Activated CD4-positive, alpha-beta T cell treated with anti-CD3 and anti-CD28 coated beads for 36 hours (primary cell): ENCODE measurements at places on chromosomes 13 and 19. TPM values are rescaled to one million over a fixed set of nuclear protein-coding genes. Genes with fewer than 3 reads are reported as not detected.

ZNF320 gene
- 10.8 TPM for total RNA-seq

DENND1C gene
- 56.3 TPM for total RNA-seq

CACNG7 gene
- not detected for total RNA-seq

GFY gene
- not detected for total RNA-seq

CAB39L gene
- total RNA-seq, result 4.8 TPM

SELENOW gene
- total RNA-seq, result 150 TPM

CGB2 gene
- 0.43 TPM for total RNA-seq

TEKTIP1 gene
- 1.4 TPM for total RNA-seq

RFPL4A gene
- not detected for total RNA-seq

VSIG10L gene
- total RNA-seq, result 4.5 TPM

SHISA7 gene
- not detected for total RNA-seq

FAM83E gene
- 4.1 TPM for total RNA-seq

ZFR2 gene
- total RNA-seq, result 0.51 TPM

SIGLEC8 gene
- total RNA-seq, result not detected

RASA3 gene
- 34.7 TPM for total RNA-seq

ZNF784 gene
- 3.2 TPM for total RNA-seq

MAST1 gene
- 2.7 TPM for total RNA-seq

YJU2 gene
- 29.8 TPM for total RNA-seq

TMEM147 gene
- 73.1 TPM for total RNA-seq

RASGRP4 gene
- total RNA-seq, result 5.9 TPM

CEACAM8 gene
- total RNA-seq, result not detected

FOSB gene
- 7.7 TPM for total RNA-seq

SERP2 gene
- total RNA-seq, result 0.63 TPM

TLE2 gene
- total RNA-seq, result 4.7 TPM
